ENCODE measurements at places on chromosomes 2 and 18.

DNA sequence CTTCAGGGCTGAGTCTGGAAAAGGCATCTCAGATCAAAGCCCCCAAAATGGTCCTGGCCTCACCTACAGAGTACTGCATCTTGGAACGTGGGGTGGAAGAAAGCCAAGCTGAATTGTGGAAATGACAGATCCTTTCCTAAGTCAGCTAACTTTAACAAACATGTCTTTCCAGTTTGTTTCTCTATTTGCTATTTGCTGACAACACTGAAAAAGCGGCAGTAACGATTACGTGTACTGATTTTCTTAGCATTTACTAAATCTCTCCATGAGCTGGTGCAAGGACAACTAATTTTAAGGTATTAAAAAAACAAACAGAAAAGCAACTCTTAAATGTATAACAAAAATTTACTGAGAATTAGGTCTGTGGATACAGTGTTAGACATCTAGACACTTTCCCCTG is 1.1 kb downstream of the HIBCH start:
- DNase-seq: no peak

DNA sequence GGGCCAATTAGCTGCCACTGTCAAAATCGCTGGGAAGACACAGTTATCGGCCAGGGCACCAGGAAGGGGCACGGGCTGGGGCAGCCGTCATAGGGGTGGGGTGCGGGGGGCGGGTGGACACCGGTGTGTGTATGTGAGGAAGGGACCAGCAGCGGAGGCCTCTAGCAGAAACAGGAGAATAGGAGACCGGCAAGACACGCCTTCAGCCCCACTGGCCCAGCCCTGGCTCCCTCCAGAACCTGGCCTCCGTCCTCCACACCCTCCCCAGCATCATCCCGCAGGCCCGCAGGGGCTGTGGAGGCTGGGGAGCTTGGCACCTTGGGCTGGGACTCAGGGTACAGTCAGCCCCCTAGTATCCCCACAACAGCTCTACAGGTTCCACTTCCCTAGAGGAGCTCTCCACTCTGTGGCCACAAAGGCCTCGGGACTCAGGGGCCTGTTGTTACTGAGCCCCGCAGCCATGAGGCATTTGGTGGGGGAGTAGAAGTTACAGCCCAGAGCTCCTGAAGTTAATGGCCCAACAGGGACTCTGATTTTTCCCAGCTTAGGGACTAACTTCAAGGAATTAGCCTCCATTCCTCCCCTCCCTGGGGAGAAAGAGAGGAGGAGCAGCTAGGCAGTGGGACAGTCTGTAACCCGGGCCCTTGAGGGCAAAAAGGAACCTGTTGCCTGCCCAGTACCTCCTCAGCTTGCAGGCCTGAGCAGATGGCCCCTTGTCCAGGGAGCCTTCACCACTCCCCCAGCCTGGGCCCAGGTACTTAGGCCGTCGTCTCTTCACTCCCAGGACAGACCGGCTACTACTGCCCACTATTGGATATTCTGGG is 19.9 kb downstream of the SH2D6 start:
- peak; percentile 52 for DNase-seq

GRCh38 chr2:222819722-222820333 is 41.0 kb upstream of the ACSL3 start:
- DNase-seq: no peak

DNA sequence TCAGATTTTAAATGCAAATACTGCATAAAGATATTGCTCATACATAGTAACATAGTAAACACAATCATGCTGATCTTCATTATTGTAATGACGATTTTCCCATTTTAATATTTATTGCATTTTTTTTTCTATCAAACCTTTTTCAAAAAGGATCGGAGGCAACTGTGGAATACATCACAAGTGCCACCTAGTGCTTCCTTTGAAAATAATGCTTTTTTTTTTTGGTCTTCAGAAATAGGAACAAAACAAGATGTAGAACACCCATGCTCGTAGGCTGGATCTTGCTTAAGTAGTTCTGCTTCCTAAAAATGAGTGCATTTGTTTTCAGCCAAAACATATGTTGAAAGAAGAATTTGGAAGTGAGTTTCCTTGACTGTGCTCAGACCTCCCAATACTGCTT is 35.7 kb upstream of the GPR155 start:
- no peak for DNase-seq

DNA sequence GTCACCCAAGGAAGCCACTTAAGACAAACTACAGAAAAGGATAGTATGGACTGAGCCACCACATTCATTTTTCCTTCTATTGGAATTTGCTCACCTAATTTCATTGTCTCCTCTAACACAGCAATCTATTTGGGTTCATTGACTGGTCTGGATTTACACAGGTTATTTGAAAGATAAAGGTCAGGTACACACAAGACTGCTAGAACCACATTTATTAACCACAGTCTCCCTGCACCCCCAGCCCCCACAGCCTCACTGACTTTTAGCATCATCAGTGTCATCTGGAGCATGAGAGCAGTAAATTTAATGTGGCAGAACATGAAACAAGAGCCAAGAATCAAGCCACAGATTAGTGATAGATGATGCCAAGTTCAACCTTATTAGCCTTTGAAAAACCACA is 226.9 kb upstream of the GYPC start:
- no peak for DNase-seq

DNA sequence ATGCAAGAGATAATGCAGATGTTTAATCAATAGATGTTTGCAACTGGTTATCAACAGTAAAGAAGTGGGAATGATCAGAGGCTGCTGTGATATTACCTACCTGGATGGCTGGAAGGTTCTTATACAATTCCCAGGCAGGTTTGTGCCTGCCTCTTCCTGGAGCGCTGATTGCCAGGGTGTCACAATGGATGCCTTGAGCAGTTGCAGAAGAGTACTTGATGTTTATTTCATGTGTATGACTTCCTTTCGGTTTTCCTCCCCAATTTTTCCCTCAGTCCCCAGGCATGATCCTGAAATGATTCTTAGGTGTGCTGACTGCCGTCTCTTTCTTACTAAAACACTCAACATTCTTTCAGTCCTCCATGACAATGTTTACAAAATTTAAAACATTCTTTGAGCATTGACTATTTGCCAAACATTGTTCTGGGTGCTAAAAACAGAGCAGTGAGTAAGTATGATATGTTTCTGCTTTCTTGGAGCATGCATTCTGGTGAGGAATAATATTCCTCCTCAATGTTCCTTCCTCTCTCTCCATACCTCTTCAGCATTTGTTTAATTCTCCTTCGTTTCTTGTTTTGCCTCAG is 416.6 kb upstream of the TRIB2 start:
- DNase-seq: no peak

DNA sequence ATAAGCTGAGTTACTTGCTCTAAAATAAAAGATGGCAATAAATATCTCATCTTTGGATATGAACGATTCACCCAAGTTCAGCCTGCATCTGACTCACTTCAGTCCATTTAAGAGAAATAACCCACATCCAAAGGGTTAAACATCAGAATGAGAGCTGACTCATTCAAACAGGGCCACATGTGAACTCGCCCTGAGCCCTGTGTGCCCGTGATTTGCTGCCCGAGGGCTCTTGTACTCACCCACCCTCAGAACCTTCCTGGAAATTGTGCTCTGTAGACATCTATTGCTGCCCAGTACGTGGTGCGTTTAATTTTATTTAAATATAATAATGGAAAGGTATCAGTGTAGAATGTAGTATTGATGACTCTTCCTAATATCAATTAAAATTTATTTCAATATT is 66.9 kb upstream of the RBM44 start:
- no peak for DNase-seq

GRCh38 chr2:58336416-58336815 is 95.3 kb upstream of the FANCL start:
- DNase-seq: peak; percentile 22

GRCh38 chr18:24915547-24915946 is 436.4 kb downstream of the ZNF521 start:
- no peak for DNase-seq

- no peak for DNase-seq
Measured at GRCh38 chr18:9779630-9780029, 71.5 kb downstream of the RAB31 start.

GRCh38 chr2:109434351-109434750 is 179.4 kb downstream of the SEPTIN10 start:
- peak; percentile 2 for DNase-seq

GRCh38 chr2:112201696-112202430 is 53.0 kb downstream of the ZC3H8 start:
- no peak for DNase-seq

Measured in right hindlimb (tissue), 1 donor.